Activated CD4-positive, alpha-beta T cell treated with anti-CD3 and anti-CD28 coated beads, Interleukin-2, amount 50 U/mL, for 4 hours (primary cell): ENCODE measurements at places on chromosomes 3 and 15.

DNA sequence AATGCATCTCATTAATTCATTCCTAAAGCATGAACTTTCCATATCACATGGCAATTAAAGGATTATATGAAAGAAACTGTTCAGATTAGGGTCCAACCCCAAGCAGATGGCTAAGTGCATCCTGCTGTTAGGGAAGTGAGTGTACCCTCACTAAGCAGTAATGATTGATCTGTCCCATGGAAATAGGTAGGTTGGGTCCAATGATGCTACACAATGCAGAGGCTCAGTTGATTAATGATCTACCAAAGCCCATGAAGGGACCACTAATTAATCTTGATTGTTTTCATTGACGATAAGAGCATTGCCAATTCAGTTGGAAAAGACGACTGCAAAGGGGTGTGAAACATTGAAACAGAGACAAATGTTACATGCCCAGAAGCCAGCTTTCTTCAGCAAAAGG, 194.5 kb upstream of the LRTM1 start:
- no peak for DNase-seq

DNA sequence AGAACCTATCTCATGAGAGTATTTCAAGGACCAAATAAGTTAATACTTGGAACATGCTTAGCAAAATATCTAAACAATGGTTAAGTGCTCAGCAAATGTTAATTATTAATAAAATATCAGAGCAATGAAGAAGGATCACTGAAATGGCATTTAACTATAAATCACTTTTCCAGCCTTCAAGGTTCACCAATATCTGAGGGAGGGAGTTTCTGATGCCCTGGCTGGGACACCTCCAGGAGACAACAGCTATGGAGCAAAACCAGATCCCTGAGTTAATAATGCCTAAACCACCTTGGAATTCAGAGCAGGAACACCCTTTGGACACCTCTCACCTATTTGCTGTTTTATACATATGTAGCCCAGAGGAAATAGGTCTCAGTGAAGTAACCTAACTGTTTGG, 6.4 kb upstream of the FAM174B start:
- no peak for DNase-seq

- no peak for DNase-seq
Observed at GRCh38 chr3:16181361-16181760, 6.9 kb downstream of the GALNT15 start.

- peak; percentile 60 for DNase-seq
Observed at GRCh38 chr3:71583566-71584393, at the start of gene FOXP1. FOXP1 (minus strand) TSS chr3:71583728; CDS start chr3:71198381, 385,347 bp downstream.

- DNase-seq, result no peak
Observed at GRCh38 chr3:174884776-174885568, 25.8 kb downstream of the NAALADL2 start.

DNA sequence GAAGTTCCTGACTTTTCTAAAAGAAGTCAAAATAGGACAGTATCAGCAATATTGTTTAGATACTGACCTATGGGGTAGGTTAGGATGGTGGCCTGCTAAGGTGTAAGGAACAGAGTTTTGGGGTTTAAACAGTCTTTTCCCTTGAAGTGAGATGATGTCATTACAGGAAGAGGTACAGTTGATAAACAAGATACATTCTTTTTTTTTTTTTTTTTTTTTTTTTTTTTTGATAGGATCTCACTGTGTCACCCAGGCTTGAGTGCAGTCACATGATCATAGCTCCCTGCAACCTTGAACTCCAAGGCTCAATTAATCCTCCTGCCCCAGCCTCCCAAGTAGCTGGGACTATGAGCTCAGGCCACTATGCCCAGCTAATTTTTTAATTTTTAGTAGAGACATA, 33.3 kb downstream of the SLC25A36 start:
- no peak for DNase-seq

- no peak for DNase-seq
Observed at GRCh38 chr15:90209591-90209990, 8.5 kb downstream of the SEMA4B start.

DNA sequence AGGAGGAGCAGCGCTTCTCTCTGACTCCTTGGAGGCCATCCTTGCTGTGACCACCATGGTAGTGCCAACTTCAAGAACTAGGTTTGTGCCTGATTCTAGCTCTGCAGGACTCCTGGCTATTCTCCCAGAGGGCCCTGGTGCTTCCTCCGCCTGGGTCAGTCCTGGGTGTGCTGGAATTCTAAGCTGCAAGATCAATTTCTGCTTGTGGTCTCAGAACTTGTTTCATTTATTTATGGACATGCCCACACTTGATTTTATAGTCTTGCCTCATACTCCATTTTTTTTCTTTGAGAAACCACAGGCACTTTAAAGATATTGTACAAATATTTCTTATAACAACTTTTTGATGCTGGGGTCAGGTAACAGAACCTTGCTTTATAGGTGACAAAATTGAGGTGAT, 87.6 kb downstream of the PDCD6IP start:
- no peak for DNase-seq

GRCh38 chr3:11095932-11096265, 58.4 kb upstream of the HRH1 start:
- DNase-seq, result no peak

DNA sequence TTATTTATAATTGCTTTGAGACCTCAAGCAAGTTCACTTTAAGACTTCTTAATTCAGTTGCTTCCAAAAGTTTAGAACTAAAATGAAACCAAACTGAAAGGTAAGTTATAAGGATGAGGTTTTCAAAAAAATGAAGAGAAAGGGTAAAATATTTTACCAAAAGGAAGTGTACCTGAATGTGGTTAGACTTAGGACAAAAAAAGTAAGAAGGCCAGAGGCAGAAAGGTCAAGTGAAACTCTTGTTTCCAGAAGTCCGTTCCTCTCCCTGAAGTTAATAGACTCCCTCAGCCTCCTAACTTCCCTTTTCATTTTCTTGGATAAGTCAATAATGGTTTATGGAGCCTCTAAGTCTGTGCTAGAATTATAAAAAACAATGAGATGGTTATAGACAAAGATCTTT, 16.6 kb downstream of the BTLA start:
- DNase-seq, result no peak

GRCh38 chr15:91482799-91483198, 370.7 kb upstream of the SLCO3A1 start:
- no peak for DNase-seq

DNA sequence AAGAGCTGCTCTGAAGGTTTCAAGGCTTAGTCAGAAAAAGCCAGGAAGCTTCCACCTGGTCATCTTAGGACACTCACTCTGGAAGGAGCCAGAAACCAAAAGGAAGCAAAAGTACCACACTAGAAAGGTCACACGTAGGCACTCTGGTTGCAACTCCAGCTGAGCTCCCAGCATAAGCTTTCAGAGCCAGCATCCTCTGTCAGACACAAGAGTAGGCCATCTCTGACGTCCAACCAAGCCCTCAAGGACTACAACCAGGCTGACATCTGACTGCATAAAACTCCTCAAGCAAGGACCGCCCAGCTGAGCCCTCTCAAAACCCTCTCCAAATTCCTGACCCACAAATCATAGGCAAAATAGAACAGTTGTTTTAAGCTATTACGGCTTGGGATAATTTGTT, 12.8 kb downstream of the SH3BP5 start:
- DNase-seq, result no peak

DNA sequence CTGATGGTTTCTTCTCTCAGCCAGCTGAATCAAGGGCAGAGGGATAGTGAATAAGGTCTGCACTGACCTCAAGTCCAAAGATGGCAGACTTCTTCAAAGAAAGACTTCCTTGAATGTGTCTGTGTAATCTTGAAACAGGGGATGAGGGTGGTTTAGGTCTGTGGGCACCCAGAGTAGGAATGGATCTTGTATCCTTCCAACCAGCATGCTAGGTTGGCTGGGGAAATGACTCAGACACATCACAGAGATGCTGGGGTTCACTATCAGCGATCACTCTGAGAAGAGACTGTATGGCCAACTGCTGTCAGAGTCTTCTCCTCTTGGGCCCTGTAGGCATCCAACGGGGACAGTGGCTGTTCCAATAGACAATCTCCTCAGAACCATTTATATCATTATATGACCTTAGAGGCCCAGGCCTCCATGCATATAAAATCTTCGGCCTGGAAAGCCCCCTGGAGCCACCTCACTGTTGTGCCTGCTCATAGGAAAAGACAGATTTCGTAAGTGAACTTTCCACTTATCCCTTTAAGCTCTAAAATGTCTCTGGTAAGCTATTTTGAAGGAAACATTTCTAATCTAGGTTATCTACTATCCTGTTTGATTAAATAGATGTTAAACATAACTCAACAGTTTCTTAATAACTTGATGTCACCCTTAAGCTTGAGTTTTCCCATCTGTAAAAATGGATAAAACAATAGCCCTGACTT, 58.5 kb downstream of the TIPARP start:
- no peak for DNase-seq

DNA sequence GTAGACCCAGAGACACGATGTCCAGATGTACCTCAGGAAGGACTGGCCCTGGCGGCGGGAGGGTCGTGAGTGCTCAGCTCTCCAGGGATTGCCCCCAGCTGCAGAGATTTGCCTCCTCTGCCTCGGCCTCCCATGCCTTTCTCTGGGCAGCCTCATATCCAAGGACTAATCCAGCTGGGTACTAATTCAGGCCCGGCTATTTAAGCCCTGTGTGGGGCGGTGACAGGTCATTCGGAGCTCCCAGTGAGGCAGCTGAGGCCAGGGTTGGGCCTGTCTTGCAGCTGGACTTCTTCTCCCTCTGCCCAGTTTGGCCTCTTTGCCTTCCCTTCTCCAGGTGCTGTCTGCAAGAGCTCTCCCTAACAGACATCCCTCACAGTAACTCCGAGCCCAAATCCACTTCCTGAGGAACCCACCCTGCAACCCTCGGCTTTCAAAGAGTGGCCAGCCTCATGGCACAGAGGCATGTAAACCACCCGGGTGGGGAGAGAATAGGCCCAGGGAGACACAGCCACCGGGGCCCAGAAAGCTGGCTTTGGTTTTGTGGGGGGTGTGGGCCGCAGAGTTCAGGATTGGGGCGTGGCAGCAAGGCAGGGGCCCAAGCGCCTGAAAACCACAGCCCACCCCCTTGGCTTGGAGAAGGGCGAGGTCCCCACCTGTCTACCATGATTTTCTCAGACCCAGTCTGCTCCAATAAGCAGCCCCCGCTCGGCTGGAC, 85.8 kb downstream of the PPCDC start:
- no peak for DNase-seq

DNA sequence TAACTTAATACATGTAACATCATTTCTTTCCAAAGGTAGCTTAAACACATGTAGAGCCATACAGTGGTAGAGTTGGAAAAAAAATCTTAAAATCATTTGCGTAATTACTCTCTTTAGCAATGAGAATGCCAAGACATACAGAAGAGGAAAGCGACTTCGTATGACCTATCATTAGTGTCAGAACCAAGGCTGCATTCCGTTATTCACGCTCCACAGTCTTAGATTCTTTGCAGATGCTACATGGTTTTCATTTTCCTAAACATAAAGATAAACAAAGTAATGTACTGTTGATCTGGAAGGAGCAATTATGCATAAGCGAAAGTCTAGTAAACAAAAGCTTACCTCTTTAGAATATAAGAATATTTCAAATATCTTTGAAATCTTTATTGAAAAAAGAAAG, 410.3 kb upstream of the TPRG1 start:
- DNase-seq, result no peak

DNA sequence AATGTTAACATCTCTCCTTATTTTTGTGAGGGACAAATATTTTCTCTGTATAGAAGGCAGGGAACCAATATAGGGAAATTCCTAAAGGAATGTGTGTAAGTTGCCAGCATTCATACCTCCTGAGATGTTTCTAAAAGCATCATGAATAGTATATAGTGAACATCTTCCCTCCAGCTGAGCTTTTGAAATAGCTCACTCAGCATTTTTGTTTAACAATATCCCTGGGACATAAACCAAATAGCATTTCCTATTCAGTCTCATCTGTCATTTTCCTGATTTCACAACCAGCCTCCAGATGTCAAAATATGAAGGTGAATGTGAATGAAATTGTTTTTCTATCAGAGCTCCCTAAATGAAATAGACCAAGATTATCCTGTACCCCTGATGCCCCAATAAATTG, 137.2 kb downstream of the PPM1L start:
- no peak for DNase-seq

DNA sequence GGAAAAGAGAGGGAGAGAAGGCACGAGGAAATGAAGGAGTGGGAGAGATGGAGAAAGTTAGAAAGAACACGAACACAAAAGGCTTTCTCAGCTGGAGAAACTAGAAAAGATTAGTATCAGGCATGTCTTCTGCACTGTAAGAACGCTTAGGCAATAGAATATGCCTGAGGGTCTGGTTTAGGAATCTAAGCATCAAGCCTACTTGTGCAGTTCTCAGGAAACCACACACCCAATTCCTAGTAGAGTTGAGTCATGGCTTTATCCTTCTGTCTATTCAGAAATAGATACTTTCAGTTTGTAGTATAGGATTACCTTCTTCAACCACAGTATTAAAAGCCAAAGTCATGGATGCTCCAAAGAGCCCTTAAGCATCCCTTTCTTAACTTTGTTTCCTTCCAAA, 969.4 kb downstream of the NTRK3 start:
- no peak for DNase-seq

- no peak for DNase-seq
Observed at GRCh38 chr15:57411945-57412768, 35.9 kb downstream of the CGNL1 start.

DNA sequence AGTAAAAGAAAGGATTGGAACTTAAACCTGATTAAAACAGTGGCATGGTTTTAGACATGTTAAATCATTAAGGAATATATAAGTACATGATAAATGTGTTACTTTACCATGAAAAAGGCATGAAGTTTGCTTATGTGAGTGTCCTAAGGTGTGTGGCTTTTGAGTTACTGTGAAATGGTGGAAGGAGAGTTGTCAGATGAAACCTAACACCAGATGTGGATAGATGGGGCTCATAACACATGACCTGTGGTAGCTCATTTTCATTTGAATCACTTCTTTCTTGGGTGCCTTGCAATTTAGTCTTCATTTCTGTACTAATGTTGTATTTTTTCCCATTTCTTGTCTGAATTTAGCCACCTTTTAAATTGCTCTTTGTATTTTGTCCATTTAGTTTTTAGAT, 13.0 kb downstream of the MEF2A start:
- no peak for DNase-seq

- no peak for DNase-seq
Observed at GRCh38 chr3:68428495-68428894, 503.9 kb downstream of the TAFA4 start.

- DNase-seq, result no peak
Observed at GRCh38 chr3:196198771-196199753, 12.1 kb downstream of the ZDHHC19 start.

DNA sequence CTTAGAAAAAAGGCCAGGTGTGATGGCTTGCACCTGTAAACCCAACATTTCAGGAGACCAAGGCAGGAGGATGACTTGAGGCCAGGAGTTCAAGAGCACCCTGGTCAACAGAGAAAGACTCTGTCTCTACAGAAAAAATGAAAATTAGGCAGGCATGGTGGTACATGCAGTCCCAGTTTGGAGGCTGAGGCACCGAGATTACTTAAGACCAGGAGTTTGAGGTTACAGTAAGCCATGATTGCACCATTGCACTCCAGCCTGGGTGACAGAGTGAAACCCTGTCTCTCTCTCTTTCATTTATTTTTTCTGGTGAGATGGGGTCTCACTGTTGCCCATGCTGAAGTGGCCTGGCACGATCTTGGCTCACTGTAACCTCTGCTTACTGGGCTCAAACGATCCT, 24.7 kb downstream of the IP6K1 start:
- no peak for DNase-seq
